ENCODE measurements at places on chromosomes 5 and 9.

DNA sequence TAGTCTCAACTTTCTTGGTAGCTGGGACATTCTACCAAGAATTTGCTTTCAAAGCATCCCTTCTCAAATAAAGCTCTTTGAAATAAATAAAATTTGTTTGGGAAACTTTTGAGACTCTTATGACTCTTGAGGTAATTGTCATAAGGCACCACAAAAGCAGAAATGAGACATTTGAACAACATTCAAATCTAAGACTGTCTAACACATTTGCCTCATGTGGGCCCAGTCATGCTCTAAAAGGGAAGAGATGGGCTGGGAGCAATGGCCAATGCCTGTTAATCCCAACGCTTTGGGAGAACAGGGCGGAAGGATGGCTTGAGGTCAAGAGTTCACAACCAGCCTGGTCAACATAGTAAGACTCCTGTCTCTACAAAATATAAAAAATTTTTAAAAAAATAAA lies 26.4 kb downstream of the SLC31A2 start:
- no peak for DNase-seq

- no peak for DNase-seq
These were observed 320.9 kb upstream of the KLF4 start for GRCh38 chr9:107810461-107810961.

DNA sequence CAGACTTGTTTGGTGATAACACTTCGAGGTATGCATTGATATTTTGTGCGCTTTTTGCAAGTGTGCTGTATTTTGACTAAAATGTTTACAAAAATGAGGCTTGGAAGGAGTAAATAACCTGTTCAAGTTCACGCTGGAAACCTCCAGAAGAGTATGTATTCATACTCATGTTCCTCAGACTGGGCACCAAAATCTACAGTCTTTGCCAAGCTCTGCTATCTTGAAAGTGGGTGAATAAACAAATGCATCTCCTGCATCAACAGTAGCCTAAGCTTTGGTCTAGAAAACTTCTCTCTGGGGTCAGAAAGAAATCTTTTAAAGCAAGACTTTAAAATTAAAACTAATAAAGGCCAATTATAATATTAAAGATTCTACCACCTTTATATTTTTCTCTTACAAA lies 157.9 kb downstream of the TRPM3 start:
- no peak for DNase-seq

GRCh38 chr5:142325725-142326479 lies 1.1 kb upstream of the SPRY4 start:
- DNase-seq = no peak

GRCh38 chr5:53323943-53324642 lies 156.3 kb upstream of the FST start:
- no peak for DNase-seq

- DNase-seq = no peak
These were observed 23.7 kb downstream of the MAP3K1 start for GRCh38 chr5:56839062-56839461.

DNA sequence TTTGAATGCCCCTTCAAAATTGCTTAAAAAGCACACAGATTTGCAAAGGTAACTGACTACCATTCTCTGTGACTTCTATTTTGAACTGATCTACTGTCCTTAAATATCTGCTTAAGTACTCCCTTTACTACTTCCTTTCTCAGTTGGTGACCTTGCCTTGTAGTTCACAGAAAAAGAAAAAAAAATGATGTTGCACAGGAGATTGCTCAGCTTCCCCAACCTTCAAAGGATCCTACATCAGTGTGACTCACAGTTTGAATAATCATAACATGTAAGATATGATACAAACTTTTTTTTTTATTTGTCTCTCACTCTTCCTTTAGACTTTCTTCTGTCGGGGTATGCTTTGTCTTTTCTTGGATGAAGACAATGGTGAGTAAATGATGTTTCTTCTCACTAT lies 1029.6 kb downstream of the CDH12 start:
- no peak for DNase-seq

DNA sequence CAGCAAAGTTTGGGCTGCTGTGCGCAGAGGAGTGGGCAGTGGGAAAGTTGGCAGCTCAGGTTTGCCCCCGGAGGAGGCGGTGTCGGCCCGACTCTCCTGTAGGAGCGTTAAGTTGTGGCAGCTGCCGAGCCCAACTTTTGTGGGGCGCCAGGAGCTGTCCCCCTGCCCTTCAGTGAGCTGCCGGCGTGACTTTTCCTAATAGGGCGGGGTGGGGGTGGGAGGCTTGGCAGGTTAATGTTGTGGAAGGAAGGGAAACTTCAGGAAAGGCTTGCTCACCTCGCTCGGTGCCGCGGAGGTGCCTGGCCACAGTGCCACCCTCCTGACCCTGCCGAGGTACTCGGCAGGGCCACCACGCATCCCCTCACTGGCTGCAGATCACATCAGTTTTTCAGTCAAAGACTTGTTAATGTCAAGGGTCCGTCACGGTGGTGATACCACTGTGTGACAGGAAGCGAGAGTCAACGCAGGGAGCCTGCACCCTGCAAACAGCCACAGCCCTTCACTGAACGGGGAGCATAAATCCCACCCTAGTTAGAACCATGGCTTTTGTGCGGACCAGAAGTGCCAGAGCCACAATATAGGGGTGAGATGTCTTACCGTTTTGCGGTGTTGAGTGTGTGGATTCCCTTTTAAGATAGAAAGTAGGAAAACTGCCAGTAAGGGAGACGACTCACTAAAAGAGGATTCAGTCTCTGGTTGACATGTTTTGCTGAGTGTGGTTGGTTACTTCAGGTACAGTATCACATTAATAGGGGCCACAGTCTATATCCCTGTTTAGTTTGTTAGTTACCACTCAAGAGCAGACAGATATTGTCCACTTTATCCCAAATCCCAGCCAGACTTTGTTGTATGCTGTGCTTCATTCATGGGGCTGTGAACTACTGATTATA lies 796 bp downstream of the LNPEP start:
- no peak for DNase-seq
